Central memory CD8-positive, alpha-beta T cell (primary cell): ENCODE measurements at places on chromosomes 5 and 9.

GRCh38 chr9:114350636-114351401 lies 21.1 kb downstream of the ORM2 start:
- H3K27ac ChIP-seq = peak overlapping the region; percentile 91
- H3K36me3 ChIP-seq = peaks cover 92% of the 10 kb centered on the region
- peak overlapping the region; percentile 12 for H3K4me3 ChIP-seq
- H3K4me1 ChIP-seq = peaks cover 33% of the 10 kb centered on the region

GRCh38 chr5:123286891-123287290 lies 136.3 kb downstream of the CEP120 start:
- peaks cover 81% of the 10 kb centered on the region for H3K27me3 ChIP-seq
- H3K36me3 ChIP-seq = no peaks in the 10 kb centered on the region

DNA sequence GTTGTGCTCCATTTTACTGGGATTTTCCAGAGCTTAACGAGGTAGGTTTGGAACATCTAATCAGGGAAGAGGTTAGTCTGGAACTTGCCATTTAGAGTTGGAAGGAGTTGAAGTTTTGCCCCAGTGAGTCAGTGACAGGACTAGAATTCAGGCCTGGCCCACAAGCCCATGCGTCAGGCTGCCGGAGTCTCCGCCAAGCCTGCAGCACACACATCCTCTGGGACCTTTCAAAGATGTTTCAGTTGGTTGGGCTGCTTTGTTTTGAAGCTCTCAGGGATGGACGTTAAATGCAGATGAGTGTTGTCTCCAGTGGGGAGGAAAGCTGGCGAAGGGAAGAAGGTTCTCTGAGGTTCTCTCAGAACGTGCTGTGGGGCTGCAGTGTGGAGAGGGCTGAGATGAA lies 147.0 kb downstream of the PSAT1 start:
- H3K36me3 ChIP-seq = peaks cover 2% of the 10 kb centered on the region
- H3K27ac ChIP-seq = no peak overlapping the region
- H3K4me1 ChIP-seq = no peaks in the 10 kb centered on the region
- peaks cover 7% of the 10 kb centered on the region for H3K27me3 ChIP-seq

DNA sequence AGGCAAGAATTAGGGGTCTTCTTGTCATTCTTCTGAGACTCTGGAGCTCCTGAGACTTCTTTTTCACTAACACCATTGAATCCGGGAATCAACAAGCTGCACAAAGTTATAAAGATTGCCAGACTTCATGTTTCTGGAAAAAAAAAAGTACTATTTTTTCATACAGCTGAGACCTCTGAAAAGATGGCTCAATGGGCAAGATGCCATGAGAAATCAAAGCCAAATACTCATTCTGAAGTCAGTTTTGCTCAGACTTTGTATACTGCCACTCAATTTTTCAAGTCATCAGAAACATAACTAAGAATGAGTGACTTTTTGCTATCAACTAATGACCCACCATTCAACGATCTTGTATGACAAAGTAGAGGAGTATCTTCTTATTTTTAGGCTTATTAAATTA lies 512.0 kb downstream of the RAB3C start:
- no peak overlapping the region for H3K27ac ChIP-seq
- H3K27me3 ChIP-seq = peaks cover 6% of the 10 kb centered on the region
- no peaks in the 10 kb centered on the region for H3K36me3 ChIP-seq
- H3K4me1 ChIP-seq = peaks cover 43% of the 10 kb centered on the region

GRCh38 chr9:21764846-21765245 lies 37.6 kb upstream of the MTAP start:
- H3K27me3 ChIP-seq = peaks cover 53% of the 10 kb centered on the region
- H3K36me3 ChIP-seq = no peaks in the 10 kb centered on the region
- no peak overlapping the region for H3K27ac ChIP-seq
- no peak overlapping the region for H3K4me3 ChIP-seq
- DNase-seq = no peak
- H3K4me1 ChIP-seq = peaks cover 5% of the 10 kb centered on the region
